ENCODE measurements at places on chromosomes 5 and 9.

DNA sequence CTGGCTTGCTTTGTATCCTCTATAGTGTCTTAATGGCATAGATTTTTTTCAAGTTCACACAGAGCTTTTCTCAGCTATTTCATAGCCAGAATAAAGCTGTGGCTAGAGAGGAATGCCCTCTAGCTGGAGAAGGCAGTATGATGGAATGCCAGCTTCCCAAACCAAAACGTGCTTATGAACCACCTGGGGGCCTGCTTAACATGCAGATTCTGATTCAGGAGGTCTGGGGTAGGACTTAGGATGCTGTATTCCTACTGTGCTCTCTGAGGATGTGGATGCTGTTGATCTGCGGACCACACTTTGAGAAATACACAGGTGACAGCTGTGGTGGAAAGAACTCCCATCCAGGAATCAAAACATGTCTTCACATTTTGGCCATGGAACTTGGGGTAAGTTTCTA is 49.9 kb upstream of the DPYSL3 start:
- DNase-seq = no peak

GRCh38 chr5:84372066-84372695 is 12.5 kb downstream of the EDIL3 start:
- DNase-seq = no peak

GRCh38 chr9:131649646-131650045 is 90.2 kb downstream of the RAPGEF1 start:
- no peak for DNase-seq

DNA sequence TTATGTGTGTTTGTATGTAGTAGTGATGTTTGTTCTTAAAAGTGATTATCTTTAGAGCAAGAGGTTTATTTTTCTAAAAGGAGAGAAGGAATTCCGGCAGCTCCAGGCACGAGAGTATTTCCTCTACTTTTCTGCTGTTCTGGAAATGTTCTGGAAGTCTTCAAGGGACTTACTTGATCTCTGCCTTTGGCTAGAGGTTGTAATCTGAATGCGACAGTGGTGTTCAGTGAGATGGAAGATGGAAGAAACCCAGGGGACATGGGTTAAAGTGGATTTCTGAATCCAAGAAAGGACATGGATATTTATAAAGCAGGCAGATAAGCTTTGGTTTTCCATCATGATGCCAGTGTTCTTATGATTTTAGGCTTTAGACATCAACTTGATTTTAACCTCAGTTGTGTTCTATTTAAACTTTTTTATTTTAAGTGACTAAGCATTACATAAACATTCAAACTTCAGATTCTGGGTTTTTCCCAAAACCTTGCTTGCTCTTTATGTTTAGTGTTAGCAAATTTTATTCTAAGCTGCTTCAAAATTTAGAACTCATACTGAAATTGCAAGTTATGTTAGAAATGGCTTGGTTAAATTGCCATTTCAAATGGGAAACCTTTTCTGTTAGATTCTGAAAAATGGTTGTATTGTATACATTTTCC is 3.6 kb downstream of the GPR21 start:
- DNase-seq = no peak

DNA sequence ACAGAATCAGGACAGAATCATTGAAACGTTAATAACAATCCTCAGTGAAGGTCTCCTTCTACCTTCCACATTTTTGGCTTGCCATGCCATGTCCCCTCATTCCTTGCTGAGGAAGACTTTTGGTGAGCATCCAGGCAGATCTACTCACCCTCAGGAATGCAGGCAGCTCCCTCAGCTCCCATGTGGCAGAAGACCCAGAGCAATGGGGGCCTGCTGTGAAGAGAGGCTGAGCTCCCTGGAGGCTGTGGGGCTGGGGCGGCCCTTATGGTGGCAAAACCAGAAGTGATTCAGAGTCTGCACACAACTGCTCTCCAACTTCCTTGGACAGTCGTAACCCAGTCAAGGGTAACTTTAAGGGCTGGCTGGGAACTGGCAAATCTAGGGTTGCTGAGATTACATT is 247.2 kb upstream of the EFNA5 start:
- DNase-seq = no peak

DNA sequence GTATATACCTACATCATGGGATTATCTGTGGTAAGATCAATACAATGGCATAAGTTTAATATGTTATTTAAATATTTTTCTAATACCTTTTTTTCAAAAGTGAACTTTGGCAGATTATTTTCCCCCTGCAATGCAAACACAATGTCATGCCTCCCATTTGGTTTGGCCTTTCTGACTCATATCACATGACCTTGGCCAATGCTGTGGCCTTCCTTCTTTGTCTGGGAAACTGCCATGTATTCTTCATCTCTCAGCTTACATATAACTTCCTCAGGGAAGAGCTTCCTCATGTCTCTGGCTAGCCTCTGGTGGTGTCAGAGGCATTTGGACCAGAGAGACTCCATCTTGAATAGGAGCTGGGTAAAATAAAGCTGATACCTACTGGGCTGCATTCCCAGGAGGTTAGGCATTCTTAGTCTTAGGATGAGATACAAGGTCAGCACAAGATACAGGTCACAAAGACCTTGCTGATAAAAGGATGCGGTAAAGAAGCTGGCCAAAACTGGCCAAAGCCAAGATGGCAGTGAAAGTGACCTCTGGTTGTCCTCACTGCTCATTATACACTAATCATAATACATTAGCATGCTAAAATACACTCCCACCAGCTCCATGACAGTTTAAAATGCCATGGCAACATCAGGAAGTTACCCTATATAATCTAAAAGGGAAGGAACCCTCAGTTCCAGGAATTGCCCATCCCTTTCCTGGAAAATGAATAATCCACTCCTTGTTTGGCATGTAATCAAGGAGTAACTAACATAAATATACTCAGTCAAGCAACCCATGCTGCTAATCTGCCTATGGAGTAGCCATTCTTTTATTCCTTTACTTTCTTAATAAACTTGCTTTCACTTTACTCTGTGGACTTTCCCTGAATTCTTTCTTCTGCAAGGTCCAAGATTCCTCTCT is 76.0 kb downstream of the C9orf153 start:
- no peak for DNase-seq

- DNase-seq = no peak
These were observed 12.5 kb upstream of the COL5A1 start for GRCh38 chr9:134629061-134629585.

DNA sequence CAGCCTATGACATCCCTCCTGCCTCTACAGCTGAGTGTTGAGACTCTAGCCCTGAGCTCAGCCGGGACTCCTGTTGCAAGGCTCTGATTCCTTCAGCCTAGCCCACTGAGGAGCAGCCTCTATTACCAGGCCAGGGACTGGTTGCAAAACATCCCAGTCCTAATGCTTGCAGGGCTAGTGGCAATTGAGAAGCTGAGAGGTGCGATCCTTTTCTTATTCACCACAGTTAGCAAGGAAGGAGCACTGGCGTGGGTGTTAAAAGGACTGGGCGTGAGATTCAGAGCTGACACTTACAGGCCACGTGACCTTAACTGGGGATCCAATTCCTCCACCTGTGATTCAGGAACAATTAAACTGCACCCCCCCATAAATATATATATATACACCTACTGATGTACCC is 58.8 kb downstream of the GARNL3 start:
- no peak for DNase-seq

DNA sequence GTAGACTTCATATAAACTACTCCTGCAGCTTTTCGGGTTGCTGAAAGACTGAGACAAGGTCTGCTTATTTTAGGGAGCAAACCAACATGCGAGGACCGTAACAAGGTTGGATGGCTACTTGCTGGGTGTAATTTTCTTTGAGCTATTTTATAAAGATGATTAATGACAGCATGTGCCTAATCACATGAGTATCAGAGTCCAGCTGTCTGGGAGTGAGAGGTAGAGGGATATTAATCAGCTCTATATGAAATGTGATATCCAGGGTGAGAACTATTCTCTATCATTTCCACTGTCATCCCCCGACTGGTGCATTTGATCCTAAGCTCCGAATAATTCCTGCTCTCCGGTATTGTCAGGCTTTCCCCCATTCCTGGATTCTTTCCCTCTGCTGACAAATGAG is 193.8 kb upstream of the HMHB1 start:
- no peak for DNase-seq

DNA sequence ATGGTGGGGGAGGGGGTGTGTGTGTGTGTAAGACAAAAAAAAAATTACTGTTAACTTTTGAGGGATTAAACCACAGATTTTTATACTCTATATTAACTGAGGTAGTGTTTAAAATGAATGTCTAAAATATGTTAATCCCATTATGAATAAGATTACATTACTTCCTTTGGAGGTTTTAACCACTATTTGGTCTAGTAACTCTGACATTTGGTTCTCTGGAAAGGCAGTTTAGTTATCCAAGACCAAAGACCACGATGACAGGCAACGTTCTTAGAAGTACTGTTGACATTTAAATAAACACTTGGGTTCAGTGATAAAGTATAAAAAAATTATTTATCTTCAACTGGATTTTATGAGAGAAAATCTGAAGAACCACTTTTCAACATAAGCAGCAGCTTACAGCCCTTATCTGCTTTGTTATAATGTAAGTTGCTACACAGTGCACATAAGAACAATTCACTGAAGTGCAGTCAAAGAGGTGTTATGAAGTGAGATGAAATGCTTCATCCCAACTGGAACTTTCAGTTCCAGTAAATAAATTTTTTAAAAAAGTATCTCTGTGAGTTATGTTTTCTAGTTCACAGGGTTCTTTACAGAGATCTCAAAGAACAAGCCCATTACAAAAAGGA is 94.5 kb downstream of the OSMR start:
- no peak for DNase-seq

- DNase-seq = no peak
These were observed 608.9 kb downstream of the IRX1 start for GRCh38 chr5:4204276-4205141.

DNA sequence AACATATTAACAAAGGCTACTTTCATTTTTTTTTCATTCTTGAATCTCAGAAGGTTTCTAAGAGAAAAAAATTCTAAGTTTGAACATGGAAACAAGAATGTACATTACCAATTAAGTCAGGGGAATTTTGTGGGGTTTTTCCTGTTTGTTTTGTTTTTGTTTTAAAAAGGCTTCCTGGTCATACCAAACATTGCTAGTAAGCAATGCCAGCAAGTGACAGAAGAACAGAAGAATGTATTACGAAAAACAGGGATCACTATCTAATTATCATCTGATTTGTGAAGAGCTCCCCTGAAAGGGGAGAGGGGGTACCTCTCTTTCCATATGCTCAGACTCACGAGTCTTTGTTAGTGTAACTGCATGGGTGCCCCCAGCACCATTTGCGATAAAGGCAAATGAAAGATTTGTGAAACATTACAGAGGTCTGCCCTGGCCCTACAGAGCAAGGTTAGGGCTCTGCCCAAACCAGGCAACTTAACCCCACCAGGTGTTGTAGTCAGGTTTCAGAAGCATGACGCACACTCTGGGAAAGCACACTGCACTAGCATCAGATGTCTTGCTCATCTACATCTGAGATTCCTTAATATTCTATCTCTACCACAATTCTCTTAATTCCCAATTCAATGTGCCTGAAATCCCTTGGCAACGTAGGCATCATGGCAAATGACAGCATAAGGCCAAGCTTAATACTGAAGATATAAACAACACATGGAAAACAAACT is 268.2 kb downstream of the MLLT3 start:
- no peak for DNase-seq

DNA sequence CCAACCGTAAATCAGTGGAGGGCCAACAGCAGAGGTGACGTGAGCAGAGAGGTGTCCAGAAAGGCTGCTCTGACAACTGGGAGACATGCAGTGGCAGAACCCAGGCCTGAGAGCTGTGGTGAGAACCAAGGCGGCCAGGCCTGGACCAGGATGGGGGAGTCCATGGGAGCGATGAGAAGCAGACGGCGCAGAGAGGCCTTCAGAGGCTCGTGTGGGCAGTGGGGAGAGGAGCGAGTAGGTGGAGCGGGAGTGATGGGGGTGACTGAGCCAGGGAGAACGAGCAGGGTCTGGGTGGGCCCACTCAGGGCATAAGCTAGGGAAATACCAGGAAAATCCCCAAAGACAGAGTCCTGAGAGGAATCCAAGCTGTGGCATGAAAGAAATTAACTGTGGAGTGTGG is 7.9 kb upstream of the IL3 start:
- DNase-seq = no peak

DNA sequence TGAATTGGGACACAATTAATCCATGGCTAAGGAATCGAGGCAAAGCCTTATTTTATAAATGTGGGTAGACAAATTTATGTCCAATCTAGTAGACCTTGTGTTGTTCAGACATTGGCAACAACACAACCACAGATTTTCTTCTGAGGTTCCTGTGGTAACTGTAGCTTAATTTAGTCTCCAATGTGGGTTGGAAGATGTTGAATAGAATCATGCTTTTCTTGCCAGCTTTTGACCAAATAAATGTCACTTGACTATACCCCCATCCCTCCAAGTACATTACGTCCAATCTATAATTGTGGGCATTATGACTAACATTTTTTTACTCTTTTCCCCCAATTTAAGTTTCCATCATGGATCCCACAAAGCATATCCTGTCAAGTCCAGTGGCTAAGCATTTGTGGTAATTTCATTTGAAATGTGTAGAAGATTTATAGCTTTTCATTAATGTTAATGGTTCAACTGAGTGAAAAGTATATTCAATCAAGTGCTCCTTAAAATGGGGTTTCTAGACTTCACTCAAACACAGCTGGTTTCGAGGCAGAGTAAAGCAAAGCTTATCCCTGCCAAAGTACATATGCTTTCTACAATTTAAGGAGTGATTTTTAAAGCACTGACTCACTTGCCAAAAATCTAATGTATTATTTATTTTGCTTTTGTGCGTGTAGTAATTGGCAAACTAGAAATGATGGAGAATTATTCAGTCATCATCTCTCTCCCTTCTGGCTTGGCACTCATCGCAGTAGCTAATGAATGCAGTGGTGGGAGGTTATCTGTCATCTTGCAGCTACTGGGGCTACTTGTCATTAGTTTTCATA is 141.8 kb downstream of the FAM174A start:
- DNase-seq = no peak

- no peak for DNase-seq
These were observed 11.7 kb upstream of the STING1 start for GRCh38 chr5:139494256-139494655.

DNA sequence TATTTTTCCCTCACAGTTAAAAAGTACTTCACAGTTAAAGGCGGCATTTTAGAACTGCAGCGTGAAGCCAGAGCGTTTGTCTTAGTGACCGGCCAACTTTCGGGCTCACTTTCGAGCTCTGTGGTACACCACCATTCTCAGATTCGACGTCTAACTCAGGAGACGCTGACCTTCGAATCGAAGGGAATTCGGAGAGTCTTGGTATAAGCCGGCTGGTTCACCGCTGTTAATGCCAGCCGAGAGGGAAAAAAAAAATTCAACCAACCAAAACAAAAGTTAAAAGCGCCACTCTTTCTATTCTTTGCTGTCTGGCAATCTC is 544 bp upstream of the SNX24 start:
- no peak for DNase-seq

GRCh38 chr5:67037171-67037570 is 159.4 kb downstream of the CD180 start:
- no peak for DNase-seq
